CD4-positive, alpha-beta T cell treated with Interleukin-15 for 4 hours (primary cell): ENCODE measurements at places on chromosomes 12 and 14.

- no peak for DNase-seq
Observed at GRCh38 chr14:88470542-88471440, 84.0 kb downstream of the PTPN21 start.

DNA sequence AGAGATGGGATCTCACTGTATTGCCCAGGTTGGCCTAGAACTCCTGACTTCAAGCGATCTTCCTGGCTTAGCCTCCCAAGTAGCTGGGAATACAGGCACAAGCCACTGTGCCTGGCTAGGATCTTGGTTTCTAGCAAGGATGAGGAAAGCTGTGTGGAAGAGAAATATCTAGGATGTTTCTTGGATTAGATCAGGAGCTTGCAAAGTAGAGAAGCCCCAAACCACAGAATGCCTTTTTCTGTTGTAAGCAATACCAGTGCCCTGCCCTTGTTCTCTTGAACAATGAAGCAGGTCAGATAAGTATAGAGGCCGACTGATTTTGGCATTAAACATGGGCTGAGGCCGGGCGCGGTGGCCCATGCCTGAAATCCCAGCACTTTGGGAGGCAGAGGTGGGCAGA is 44.3 kb upstream of the STRN3 start:
- DNase-seq = no peak

GRCh38 chr12:99605-100004 is 33.0 kb downstream of the IQSEC3 start:
- no peak for DNase-seq

- DNase-seq = no peak
Observed at GRCh38 chr12:126286203-126286602, 1221.0 kb downstream of the AACS start.

GRCh38 chr14:103867523-103867953 is 20.2 kb upstream of the PPP1R13B start:
- no peak for DNase-seq

- DNase-seq = no peak
Observed at GRCh38 chr12:34598851-34599529, 576.7 kb downstream of the ALG10 start.

- DNase-seq = no peak
Observed at GRCh38 chr14:64692986-64693809, 11.0 kb upstream of the PLEKHG3 start.

GRCh38 chr14:34522496-34522895 is 17.0 kb downstream of the EAPP start:
- DNase-seq = no peak

GRCh38 chr14:48333221-48333920 is 658.0 kb upstream of the MDGA2 start:
- no peak for DNase-seq

GRCh38 chr12:6373022-6373787 is 2.2 kb downstream of the SCNN1A start:
- DNase-seq = no peak

DNA sequence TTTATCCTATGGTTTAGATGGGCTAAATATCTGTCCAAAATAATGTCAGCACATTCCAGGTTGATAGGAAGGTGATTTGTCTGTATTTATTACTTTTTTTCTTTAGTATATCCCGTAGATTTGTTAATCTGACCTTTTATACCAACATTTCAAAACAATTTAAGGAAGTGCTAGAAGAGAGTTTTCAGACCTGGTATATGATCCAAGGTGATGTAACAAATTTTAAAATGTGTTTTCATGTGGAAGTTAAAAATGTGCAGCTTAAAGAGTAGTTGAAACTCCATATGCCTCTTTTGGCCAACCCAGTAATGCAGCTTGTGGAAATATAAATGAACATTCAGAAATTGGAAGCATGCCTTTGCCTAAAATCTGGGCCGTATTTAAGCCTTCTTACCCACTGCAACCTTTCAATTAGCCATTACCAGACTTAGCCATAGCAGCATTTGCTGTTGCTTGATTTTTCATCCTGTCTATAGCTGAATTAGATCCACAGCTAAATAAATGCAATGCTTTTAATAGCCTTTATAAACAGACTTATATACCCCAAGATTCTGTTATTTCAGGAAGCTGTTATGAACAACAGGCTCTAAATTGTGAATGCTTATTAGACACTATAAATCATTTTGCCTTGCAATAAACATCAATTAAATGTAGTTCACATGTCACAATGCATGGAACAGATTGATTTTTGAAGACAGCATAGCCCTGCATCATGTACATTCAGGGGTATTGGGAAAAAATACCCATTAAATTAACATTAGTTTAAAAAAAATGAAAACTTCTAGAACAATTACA is 271.2 kb downstream of the PDZRN4 start:
- no peak for DNase-seq

- DNase-seq = no peak
Observed at GRCh38 chr12:8834230-8834629, 11.8 kb downstream of the A2ML1 start.

DNA sequence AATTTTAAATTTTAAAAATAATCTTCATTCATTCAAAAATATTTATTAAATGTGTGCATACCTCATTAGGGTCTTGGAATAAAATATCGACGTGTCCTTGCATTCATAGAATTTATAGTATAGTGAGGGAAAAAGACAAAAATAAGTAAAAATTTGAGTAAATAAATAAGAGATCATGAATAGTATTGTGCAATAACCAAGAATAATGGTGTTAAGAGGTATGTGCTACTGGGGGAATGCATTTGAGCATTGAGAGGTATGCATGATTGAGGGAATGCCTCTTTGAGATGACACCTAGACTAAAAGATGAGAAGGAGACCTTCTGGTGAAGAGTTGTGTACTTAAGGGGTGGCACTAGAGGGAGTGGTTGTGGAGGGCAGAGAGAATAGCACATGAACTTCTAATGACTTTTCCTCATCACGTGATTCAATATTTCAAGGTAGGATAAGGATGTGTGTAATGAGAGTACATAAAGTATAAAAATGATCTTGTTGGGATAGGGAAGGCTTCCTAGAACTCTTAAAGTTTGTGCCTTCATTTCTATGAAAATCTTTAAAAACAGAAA is 18.8 kb upstream of the CATSPERB start:
- DNase-seq = no peak

GRCh38 chr12:131264635-131265034 is 310.9 kb downstream of the ADGRD1 start:
- DNase-seq = no peak
